ENCODE measurements at places on chromosomes 16 and 17.

DNA sequence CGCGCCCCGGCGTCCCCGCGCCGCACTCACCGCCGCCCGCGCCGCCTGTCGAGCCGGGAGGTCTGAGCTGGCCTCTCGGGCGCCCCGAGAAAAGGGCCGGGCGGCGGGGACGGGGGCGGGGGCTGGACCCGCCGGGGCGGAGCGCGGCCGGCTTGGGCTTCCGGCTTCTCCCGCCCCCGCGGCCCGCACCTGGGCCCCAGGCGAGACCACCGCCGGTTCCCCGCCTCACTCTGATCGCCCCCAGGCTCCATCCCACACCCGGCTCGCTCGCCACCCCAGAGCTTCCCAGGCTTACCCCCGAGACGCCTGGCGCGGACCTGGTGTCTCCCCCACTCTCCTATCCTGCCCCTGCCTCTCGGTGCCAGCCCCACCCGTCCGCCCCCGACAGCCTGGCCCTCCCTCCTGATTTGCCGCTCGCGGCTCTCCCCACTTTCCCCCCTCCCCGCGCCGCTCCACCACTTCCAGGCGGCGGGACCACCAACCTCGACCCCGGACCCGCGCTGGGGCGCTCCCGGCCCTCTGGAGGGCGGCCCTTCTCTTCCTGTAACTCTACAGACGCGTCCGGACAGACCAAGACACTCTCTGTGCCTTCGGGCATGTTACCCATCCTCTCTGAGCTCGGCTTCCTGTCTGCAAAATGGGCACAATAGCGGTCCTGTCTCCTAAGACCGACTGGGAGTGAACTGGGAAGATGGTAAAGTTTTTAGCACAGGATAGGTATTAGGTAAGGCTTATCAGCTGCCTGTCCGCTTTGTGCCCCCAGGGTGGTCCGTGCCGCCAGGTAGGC, at the start of gene LITAF:
LITAF (minus strand) TSS at position 64 of the 787 bp plus-strand sequence. CDS start 30,189 bp downstream, outside the sequence.
- H3K27ac ChIP-seq = no peak within 1 kb of the TSS
- H3K27me3 ChIP-seq = peaks cover 4% of the 10 kb centered on the region
- no peak for DNase-seq
- peaks cover 11% of the 10 kb centered on the region for H3K4me1 ChIP-seq
- H3K4me3 ChIP-seq = peak within 1 kb of the TSS; percentile 55

DNA sequence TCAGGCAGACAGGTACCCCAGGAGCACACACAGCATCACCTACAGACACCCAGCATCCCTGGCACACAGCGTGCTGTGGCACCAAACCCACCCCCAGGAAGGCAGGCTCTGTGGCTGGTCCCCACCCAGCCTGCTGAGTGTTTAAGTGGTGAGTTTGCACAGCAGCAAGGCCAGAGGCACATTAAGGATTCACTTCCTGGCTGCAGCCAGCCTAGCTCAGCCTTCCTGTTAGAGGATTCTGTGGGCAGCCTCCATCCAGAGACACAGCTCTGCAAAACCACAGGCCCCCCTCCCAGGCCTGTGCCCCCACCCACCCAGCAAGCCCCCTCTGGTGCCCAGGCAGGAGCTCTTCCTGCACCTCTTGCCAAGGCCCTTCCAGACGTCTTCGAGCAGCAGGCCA, 36.1 kb upstream of the PHB1 start:
- H3K27ac ChIP-seq = no peak overlapping the region
- DNase-seq = no peak
- H3K4me1 ChIP-seq = peaks cover 3% of the 10 kb centered on the region
- no peaks in the 10 kb centered on the region for H3K27me3 ChIP-seq
- no peak overlapping the region for H3K4me3 ChIP-seq

DNA sequence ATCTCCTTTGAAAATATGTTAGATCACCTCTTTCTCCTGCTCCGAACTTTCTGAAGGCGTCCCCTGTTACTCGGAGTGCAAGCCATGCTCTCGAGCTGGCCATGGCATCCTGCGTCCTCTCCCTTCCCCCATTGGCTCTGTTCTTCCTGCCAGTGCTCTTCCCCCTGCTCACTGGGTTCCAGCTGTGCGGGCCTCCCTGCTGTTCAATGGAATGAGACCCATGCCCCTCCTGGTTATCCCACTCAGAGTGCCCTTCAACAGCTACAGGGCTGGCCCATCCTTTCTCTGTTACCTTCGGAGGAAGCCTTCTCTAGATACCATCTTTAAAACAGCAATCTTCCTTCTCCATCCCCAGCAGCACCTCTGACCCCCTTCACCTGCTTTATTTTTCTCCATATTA, 504.3 kb downstream of the MAF start:
- H3K4me3 ChIP-seq = no peak overlapping the region
- no peak overlapping the region for H3K27ac ChIP-seq
- H3K4me1 ChIP-seq = peaks cover 2% of the 10 kb centered on the region
- DNase-seq = no peak
- H3K36me3 ChIP-seq = no peaks in the 10 kb centered on the region

DNA sequence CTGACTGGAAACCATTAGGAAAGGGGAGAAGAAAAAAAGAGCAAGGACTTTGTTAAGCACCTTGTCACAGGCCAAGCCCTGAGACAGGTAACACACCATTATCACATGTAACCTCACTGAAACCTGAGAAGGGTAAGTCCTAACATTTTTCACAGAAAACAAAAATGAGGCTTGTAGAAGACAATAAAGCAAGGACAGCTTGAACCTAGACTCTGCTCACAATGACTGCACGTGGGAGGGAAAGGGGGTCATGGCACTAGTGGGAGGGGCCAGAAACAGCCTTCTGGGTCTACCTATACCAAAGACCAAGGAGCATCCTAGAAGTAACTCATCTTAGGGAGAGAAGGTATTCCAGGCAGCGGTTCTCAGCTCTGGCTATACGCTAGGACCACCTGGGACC, 7.5 kb downstream of the TK2 start:
- no peak overlapping the region for H3K4me3 ChIP-seq
- no peak overlapping the region for H3K27ac ChIP-seq
- no peaks in the 10 kb centered on the region for H3K27me3 ChIP-seq

DNA sequence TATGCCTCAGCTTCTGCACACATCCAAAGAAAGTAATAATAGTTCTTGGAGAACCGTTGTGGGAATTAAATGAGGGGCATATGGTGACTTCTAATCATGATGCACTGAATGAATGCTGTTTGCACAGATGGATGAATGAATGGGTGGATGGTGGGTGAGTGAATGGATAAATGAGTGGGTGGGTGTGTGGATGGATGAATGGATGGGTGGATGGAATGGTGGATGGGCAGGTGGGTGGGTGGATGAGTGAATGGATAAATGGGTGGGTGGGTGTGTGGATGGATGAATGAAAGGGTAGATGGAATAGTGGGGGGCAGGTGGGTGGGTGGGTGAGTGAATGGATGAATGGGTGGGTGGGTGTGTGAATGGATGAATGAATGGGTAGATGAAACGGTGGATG, 44.9 kb upstream of the FOXF1 start:
- H3K27me3 ChIP-seq = no peaks in the 10 kb centered on the region
- H3K36me3 ChIP-seq = no peaks in the 10 kb centered on the region
- DNase-seq = no peak
- no peaks in the 10 kb centered on the region for H3K4me1 ChIP-seq

DNA sequence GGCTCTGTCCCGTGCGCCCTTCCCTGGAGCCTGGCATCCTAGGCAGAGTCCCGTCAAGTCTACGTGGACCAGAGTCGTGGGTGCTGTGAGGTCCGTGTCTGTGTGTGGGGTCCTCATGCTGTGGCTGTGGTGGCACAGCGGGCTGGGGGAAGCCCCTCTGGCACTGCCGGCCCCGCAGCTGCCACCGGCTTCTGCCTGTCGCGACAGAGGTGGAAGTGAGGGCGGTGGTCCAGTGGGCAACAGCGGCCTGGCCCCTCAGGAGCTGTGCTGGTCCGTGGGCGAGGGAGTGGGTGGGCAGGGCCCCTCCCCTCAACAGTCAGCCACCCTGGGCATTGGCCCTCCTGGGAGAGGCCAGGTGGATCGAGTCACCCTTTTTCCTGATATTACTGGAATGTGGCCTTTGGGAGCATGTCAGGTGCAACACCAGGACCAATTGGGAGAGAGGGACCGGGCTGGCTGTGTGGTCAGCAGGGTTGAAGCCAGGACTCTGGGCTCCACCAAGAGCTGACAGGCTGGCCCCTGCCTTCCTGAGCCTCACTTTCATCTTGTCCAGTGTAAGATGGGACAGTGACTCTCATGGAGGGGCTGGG, 11.9 kb downstream of the BAIAP2 start:
- H3K27ac ChIP-seq = no peak overlapping the region
- peaks cover 1% of the 10 kb centered on the region for H3K4me1 ChIP-seq
- H3K36me3 ChIP-seq = no peaks in the 10 kb centered on the region

GRCh38 chr16:81746566-81746965, 32.5 kb upstream of the PLCG2 start:
- no peak overlapping the region for H3K27ac ChIP-seq
- H3K4me3 ChIP-seq = no peak overlapping the region
- DNase-seq = no peak

DNA sequence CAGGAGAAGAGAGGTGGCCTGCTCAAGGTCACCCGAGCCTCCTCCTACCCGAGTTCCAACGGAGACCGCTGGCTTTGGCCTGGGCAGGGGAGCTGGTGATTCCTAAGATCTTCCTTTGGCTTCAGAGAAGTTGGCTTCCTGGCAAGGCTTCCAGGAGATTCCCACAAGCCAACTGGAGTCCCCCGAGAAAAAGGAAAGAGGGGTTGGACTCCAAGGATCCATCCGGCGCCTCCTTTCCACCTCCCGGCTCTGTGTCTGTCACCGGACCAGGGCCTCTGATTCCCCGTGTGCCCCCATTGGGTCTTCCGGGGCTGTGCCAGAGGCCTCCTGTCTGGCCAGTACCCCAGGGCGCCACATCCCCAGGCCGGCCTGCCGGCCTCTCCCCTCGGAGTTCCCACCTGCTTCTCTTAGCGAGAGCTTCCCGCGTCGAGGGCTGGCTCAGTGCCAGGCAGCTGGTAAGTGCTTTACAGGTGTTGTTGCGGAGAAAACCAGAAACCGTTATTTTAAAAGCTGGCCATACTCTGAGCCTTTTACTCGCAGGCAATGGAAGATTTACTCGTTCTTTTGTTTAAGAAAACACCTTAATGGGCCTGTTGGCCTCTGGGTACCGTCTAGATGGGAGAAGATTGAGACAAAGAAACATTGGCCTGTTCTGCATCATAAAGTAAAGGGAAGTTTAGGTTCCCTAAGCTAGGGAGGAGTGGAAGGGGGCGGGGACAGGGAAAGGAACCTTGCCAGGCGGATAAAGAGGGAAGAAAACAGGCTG, 258.4 kb upstream of the SDK2 start:
- no peak overlapping the region for H3K27ac ChIP-seq
- DNase-seq = no peak
- H3K36me3 ChIP-seq = no peaks in the 10 kb centered on the region
- H3K27me3 ChIP-seq = peaks cover 47% of the 10 kb centered on the region
- no peak overlapping the region for H3K4me3 ChIP-seq

DNA sequence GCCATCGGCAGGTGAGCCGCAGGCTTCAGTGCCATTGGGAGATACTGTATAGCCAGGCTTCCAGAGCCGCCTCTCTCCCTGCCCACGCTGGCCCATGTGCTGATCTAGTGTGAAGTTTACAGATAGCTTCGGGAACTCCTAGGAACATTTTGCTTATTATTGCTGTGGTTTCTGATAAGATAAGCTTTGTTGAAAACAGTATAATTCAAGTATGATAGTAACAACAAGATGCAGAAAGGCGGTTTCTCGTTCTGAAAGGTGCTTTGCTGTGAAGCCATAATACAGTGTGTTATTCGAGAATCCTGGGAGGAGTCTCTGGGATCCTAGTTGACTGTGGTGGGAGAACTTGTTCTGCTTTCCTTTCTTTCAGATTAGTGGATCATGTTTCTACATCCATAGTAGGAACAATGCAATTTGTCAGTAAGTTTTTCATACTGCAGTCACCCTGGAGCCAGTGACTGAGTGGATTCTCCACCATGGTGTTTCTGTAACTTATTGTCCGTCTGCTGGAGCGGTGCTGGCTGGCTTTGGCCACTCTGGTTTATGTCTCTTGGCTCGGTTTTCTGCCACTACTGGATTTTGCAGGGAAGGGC, 31.5 kb downstream of the RAB11FIP3 start:
- no peak for DNase-seq
- H3K4me3 ChIP-seq = no peak overlapping the region
- H3K36me3 ChIP-seq = no peaks in the 10 kb centered on the region

DNA sequence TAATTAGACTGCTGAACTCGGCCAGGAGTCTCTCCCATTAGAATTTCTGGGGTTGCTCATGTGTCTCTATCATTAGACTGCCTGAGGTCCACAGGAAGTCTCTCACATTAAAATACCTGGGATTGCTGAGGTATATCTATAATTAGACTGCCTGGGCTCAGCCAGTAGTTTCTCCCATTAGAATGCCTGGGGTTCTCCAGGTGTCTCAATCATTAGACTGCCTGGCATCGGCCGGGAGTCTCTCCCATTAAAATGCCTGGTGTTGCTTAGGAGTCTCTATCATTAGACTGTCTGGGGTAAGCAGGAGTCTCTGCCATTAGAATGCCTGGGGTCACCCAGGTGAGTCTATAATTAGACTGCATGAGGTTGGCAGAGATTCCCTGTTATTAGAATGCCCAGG, 2233.4 kb downstream of the TP53TG3F start:
- no peaks in the 10 kb centered on the region for H3K4me1 ChIP-seq
- no peak for DNase-seq
- no peaks in the 10 kb centered on the region for H3K27me3 ChIP-seq
- H3K4me3 ChIP-seq = no peak overlapping the region

- no peaks in the 10 kb centered on the region for H3K36me3 ChIP-seq
- DNase-seq = no peak
- no peak overlapping the region for H3K27ac ChIP-seq
- no peaks in the 10 kb centered on the region for H3K27me3 ChIP-seq
- peaks cover 6% of the 10 kb centered on the region for H3K4me1 ChIP-seq
- H3K4me3 ChIP-seq = no peak overlapping the region
Measured at GRCh38 chr17:2709183-2709661, 2.3 kb downstream of the CLUH start.

GRCh38 chr17:31806921-31807320, 52.1 kb downstream of the COPRS start:
- DNase-seq = no peak
- H3K4me1 ChIP-seq = no peaks in the 10 kb centered on the region
- no peaks in the 10 kb centered on the region for H3K27me3 ChIP-seq
- no peak overlapping the region for H3K27ac ChIP-seq
- no peaks in the 10 kb centered on the region for H3K36me3 ChIP-seq

DNA sequence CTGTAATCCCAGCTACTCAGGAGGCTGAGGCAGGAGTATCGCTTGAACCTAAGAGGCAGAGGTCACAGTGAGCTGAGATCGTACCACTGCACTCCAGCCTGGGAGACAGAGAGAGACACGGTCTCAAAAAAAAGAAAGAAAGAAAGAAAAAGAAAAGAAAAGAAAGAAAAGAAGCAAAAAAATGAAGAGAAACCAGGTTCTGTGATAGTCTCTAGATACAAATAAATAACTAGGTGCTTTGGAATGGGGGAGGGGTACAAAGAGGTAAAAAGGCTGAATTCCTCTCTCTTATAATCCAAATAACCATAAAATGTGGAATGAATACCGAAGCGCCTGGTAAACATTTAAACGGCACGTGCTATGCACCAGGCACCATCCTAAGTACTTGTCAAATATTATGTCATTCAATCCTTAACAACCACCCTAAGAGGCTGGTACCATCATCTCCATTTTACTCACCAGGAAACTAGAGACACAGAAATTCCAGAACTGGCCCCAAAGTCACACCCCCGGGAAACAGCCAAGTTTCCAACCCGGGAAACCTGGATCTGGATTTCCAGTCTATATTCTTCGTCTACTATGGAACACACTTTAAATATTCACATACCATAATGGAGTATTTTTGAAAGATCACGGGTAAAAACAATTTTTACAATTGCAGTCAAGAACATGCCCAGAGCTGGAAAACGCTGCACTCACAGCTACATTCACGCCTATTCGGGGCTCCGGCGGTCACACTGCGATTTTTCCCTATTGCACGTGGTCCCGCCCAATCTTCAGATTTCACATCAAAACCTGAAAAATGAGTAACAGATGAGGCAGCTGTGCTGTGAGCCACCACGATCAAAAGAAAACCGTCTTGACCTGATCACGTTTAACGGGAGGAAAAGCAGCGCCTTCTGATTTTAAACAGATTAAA, 10.5 kb downstream of the NXN start:
- no peak overlapping the region for H3K4me3 ChIP-seq
- H3K4me1 ChIP-seq = peaks cover 17% of the 10 kb centered on the region
- no peak for DNase-seq
- H3K27ac ChIP-seq = no peak overlapping the region

Data from iPS DF 6.9 (cell line).